Smooth muscle cell of trachea (primary cell): ENCODE measurements at places on chromosomes 2 and 18. TPM values are rescaled to one million over a fixed set of nuclear protein-coding genes. Genes with fewer than 3 reads are reported as not detected.

Gene FOXI3
- not detected in 2 replicates for total RNA-seq

Gene C2orf66
- 0.17 and 0.29 TPM in 2 replicates for total RNA-seq

Gene SOWAHC
- total RNA-seq = 8.3 and 8.6 TPM in 2 replicates

Gene HNRNPLL
- 49.8 and 68.7 TPM in 2 replicates for total RNA-seq

Gene SERPINB3
- total RNA-seq = not detected in 2 replicates

Gene MYL1
- total RNA-seq = not detected in 2 replicates

Gene SCN7A
- 14.5 and 16.4 TPM in 2 replicates for total RNA-seq

Gene POU3F3
- not detected in 2 replicates for total RNA-seq

Gene UGT1A8
- not detected in 2 replicates for total RNA-seq

Gene CCDC148
- total RNA-seq = 1.5 and 1.7 TPM in 2 replicates

Gene SH3BP4
- 35.3 and 67.5 TPM in 2 replicates for total RNA-seq

Gene SCN2A
- 2.0 and 7.8 TPM in 2 replicates for total RNA-seq

Gene PCARE
- total RNA-seq = not detected in 2 replicates

Gene EFHD1
- under 0.01 TPM in 1 of 2 replicates, not detected in the other for total RNA-seq

Gene DTNB
- 6.3 and 6.7 TPM in 2 replicates for total RNA-seq

Gene ESPNL
- total RNA-seq = 2.3 and 9.8 TPM in 2 replicates

Gene CKAP2L
- total RNA-seq = 0.50 and 15.3 TPM in 2 replicates

Gene MARCO
- total RNA-seq = not detected in 2 replicates

Gene LYG2
- total RNA-seq = not detected in 2 replicates

Gene GPBAR1
- not detected in 2 replicates for total RNA-seq

Gene ADGRF3
- not detected in 2 replicates for total RNA-seq

Gene PPP3R1
- total RNA-seq = 18.0 and 38.7 TPM in 2 replicates

Gene TRIM43
- not detected in 2 replicates for total RNA-seq

Gene FAP
- 112 and 143 TPM in 2 replicates for total RNA-seq

Gene GAREM1
- 1.7 and 3.5 TPM in 2 replicates for total RNA-seq

Gene IDH1
- 236 and 313 TPM in 2 replicates for total RNA-seq

Gene AQP12B
- total RNA-seq = 0.17 TPM in 1 of 2 replicates, not detected in the other
